Stimulated activated CD4-positive, alpha-beta T cell treated with anti-CD3 and anti-CD28 coated beads, Interleukin-2, amount 100 ng/mL, for 24 hours (primary cell): ENCODE measurements at places on chromosomes 2 and 18.

GRCh38 chr2:96930351-96931010 is 55.9 kb downstream of the FAM178B start:
- DNase-seq = no peak

- DNase-seq = no peak
Observed at GRCh38 chr2:7609974-7610373, 692.8 kb downstream of the RNF144A start.

GRCh38 chr2:172823261-172823850 is 87.7 kb downstream of the RAPGEF4 start:
- DNase-seq = no peak

DNA sequence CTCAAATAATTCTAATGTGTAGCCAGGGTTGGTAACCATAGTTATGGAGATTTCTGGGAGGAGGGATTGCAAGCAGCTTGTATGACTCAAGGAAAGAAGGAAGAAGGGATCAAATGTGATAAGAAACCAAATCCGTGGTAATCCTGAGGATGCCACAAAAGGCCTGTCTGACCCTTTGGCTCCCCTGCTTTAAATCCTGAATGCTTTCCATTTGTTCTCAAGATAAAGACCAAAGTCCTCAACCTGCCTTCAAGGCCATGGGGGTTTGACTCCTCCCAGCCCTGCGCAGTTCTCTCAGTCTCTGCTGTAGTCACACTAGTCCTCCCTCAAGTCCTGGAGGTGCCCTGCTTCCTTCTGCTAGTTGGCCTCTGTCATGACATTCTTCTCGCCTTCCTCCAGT is 74.0 kb downstream of the SUMO1 start:
- no peak for DNase-seq

DNA sequence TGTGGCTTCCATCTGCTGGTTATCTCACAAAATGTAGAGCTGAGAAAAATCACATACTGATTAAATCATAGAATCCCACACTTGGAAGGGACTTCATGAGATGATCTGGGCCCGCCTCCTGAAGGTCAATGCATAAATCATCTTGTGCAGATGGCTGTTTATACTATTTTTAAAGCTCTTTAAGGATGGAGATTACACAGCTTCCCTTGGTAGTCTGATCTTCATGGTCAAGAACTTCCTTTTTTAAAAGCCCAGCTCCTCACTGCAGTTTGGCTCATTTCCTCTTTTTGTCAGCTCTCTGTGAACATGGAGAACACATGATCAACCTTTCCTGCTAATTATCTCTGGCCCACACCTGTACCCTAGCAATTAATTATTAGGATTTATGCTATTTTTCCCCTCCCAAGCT is 25.9 kb downstream of the GCG start:
- no peak for DNase-seq
